ENCODE measurements at places on chromosomes 11 and 22.

DNA sequence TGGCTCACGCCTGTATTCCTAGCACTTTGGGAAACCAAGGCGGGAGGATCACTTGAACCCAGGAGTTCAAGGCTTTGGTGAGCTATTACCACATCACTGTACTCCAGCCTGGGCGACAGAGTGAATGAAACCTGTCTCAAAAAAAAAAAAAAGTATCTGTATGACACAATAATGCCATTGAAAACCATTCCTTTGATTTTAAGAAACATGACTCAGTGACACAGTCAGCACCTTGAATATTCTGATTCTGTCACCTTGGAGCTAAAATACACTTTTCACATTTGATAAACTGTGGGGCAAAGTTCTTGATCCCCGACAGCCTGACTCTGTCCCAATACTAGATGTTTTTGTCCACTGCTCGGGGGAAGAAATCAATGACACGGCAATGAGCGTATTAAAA is 16.7 kb upstream of the ELFN2 start:
- DNase-seq, result no peak

GRCh38 chr11:36763187-36763586 is 165.2 kb upstream of the RAG2 start:
- DNase-seq, result no peak

DNA sequence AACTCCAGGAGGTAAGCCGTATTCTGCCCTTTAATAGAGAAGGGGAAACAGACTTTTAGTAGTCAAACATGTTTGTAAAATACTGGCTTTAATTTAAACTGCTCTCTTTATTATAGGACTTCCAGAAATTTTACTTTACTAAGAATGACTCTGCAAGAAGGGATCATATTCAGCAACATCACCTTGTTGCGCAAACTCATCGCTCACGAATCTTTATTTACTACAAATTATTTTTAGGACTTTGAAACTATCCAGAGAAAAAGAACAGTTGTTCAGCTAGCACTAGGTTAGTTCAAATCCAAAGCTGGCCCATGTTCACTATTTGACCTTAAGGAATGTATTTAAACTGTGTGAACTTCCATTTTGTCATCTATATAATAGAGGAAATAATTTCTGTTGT is 498.3 kb upstream of the TENM4 start:
- no peak for DNase-seq

- no peak for DNase-seq
Measured at GRCh38 chr11:68412593-68413475, 47.7 kb upstream of the PPP6R3 start.

DNA sequence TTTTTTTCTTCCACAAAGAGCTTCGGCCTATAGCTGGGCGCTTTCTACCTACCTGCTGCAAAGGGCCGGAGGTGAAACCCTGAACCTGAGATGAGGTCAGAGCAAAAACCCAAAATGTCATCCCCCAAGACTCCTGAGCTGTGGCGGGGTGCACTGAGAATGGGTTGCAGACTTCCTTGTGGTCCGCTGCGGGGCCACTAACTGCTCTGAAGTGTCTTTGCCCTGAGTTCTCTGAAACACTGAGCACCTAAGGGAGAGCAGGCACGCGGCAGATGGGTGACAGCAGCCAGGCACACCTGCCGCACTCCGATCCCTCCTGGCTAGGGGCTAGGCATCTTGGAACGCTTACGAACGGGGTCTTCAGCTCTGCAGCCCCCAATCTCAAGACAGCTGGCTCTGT is 29.3 kb downstream of the RASD2 start:
- no peak for DNase-seq

DNA sequence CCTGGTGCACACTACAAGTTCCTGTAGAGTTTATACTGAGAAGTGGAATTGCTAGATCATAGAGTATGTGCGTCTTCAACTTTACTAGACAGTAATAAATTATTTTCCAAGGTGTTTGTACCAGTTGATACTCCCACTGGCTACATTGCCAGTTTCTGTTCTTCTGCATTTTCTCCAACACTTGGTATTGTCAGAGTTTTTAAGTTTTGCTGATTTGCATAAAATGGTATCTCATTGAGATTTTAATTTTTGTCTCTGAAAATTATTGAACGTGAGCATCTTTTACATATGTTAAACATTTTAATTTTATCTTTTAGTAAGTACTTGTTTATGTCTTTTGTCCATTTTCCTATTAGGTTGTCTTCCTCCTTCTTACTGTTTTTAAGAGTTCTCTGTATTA is 7.3 kb downstream of the TBCEL start:
- no peak for DNase-seq

DNA sequence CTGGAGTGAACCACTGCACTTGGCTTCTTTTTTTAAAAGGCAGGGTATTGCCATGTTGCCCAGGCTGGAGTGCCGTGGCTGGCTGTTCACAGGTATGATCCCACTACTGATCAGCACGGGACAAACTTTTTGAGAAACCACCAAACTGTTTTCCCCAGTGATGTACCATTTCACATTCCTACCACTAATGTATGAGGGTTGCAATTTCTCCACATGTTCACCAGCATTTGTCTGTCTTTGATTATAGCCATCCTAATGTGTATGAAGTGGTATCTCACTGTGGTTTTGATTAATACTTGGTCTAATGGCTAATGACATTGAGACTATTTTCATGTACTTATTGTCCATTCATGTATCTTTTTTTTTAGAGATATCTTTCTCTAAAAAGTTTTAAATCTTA is 41.5 kb upstream of the EP300 start:
- no peak for DNase-seq

GRCh38 chr22:28869736-28870135 is 13.6 kb upstream of the ZNRF3 start:
- no peak for DNase-seq

GRCh38 chr22:19527321-19527721 is 3.1 kb upstream of the CLDN5 start:
- no peak for DNase-seq

- no peak for DNase-seq
Measured at GRCh38 chr22:22348127-22348814, 103.7 kb downstream of the VPREB1 start.

DNA sequence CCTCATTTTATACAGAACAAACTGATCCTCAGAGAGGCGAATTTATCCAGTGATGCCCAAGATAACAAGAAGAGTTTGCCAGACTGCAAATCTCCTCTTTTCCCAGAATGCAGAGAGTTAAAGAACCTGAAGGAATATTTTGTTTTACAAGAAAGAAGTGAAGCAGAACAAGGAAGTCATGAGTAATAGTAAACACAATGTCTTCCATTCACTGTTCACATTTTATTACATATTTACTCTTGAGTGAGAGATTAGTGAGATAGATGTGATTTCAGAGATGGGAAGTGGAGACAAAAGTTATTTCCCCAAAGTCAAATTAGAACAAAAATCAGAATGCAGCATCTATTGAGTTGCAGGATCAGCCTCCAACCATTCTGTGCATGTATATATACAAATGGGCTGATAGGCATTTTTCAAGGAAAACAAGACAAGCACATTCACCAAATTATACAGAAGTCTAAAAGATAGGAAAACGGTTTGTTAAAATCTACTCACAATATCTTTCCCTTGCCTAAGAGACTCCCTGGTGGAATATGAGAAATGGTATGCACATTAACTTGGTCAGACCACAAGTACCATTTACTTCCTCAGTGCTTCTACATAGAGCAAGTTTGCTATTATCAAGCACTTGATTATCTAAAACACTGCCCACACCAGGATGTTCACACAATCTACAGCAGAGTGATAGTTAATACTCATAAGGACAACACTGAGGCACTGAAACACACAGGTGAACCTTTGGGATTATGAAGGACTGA is 12.0 kb downstream of the GUCY1A2 start:
- no peak for DNase-seq

GRCh38 chr11:131246663-131247062 is 123.8 kb upstream of the NTM start:
- no peak for DNase-seq

DNA sequence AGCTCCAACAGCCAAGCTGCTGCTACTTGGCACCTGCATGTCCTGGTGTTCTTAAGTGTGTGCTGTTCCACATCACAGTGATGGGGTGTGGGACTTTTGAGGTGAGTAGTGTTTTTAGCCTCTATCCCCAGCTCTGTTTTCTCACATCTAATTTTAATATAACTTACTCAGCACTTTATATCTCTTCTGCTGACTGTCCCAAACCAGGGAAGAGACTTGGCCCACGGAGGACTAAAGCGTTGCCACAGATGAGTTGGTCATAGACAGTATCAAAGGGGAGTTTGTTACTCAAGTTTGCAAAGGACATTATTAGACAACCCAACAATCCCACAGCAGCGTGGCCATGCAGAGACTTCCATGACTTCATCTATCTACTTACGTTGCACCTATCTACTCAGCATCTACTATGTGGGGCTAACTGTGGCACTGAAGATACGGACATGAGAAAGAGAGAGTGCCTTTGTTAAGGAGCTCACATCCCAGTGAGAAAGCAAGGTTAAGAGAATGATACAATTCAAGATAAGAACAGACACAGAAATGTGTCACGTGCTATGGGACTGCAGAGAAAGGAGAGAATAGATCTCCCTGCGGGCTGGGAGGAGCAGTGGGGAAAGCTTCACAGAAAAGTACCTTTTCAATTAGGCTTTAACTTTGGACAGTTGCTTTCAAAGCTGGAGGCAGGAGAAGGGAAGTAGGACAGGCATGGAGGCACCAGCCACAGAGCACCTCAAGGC is 82.4 kb downstream of the ME3 start:
- DNase-seq, result no peak

DNA sequence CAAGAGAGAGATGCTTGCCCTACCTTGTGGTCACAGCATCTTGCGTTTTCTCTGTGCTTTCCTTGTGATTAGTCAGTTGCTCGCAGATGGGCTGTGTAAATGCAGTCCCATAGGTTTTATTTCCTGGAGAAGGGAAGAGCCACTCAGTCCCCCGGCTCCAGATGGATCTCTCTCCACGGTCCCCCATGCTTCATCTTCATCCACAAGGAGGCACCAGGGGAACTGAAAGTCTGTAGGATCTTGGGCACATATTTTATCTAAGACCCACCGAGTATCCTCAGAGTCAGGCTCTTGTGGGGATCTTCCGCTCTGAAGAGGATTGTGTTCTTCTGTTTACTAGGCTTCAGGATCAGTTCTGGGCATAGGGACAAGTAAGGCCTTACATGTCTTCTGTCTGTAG is 66.8 kb upstream of the E2F8 start:
- no peak for DNase-seq

GRCh38 chr11:83881428-83881827 is 595.3 kb upstream of the CCDC90B start:
- no peak for DNase-seq

DNA sequence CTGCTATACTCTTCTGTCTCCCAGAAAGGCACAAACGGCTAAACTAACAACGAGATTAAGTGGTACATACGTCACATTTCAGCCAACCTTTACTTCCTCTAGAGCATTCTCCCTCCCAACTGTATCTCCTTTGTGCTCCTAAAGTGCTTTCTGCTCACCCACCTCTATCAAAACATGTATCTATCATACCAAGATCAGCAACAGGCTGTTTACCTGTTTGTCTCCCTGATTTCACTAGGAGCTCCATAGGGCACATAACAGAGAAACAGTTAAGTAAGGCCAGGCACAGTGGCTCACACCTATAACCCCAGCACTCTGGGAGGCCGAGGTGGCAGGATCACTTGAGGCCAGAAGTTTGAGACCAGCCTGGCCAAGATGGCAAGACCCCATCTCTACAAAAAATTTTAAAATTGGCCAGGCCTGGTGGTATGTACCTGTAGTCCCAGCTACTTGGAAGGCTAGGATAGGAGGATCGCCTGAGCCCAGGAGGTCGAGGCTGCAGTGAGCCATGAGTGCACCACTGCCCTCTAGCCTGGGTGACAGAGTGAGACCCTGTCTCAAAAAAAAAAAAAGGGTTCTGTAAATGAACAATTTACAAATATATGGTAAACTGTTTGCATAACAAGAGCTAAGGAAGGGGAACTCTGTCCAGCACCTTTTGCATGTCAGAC is 2.8 kb downstream of the NDUFC2 start:
- DNase-seq, result no peak

DNA sequence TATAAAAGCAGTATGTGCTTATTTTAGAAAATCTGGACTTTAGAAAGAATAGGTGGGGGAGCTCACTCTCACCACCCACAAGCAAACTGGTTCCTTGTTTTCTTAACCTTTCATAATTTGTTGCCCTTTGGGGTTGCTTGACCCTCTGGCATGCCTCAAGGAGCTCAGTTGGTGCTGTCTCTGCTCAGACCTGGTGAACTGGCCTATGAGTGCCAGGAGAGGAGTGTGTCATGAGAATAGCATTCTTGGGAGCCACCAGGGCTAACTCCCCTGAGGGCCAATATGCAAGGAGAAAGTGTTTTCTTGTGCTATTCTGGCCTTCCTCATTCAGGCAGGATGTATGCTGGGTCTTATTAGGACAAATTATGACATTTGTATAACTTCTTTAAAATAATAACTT is 21.0 kb upstream of the AMOTL1 start:
- no peak for DNase-seq

DNA sequence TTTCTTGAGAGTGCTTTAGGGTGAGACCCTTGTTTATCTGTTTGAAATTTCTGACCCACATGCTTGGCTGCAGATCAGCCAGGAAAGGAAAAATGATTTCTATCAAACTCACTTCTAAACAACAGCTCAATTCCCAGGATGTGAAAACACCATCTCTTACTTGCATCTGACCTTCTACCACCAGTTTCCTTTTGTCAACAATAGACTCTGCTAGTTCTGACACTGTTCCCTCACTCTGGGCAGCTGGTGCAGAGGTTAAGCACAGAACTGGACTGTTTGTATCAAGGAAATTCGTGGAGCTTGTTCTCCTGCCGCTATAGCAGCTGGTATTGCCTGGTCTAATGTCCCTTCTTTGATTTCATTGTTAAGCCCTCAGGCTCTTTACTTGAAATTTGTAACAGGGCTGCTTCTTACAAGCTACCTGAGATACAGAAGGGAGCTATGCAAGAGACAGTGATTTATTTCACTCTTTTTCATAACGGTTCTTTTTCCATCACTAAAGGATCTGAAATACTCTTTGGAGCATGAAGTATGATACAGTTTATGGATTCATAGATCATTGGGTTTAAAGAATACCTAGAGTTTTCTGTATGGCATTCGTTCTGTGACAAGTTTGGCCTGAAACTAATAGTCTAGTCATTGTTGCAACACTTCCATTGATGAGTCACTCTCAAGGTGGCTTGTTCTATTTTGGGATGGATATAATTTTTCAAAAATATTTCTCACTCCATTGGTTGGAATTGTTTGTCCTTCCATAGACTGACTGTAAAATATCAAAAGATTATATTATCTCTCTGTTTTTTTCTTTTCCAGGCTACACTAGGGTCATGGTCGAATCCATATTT is 178.2 kb upstream of the ZC3H12C start:
- DNase-seq, result no peak

GRCh38 chr11:77411137-77411707 is 62.7 kb downstream of the PAK1 start:
- no peak for DNase-seq

DNA sequence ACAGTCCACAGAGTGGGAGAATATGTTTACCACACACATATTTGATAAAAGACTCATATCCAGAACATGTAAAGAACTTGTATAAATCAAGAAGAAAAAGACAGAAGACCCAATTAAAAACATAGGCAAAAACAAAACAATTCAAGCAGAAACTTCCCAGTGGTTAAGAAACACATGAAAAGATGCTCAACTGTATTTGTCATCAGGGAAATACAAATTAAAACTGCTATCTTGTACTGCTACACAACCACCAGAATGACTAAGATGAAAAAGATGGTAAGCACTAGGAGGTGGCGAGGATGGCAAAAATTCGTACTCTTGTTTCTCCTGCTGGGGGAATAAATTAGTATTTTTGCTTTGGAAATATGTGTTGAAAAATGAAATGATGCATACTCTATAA is 192.3 kb upstream of the C11orf87 start:
- no peak for DNase-seq

- DNase-seq, result no peak
Measured at GRCh38 chr11:64970731-64971151, 1.2 kb downstream of the MAJIN start.
